ENCODE measurements at places on chromosomes 16 and 17.

GRCh38 chr17:57518587-57519581 is 226.2 kb downstream of the CCDC182 start:
- no peak for DNase-seq

DNA sequence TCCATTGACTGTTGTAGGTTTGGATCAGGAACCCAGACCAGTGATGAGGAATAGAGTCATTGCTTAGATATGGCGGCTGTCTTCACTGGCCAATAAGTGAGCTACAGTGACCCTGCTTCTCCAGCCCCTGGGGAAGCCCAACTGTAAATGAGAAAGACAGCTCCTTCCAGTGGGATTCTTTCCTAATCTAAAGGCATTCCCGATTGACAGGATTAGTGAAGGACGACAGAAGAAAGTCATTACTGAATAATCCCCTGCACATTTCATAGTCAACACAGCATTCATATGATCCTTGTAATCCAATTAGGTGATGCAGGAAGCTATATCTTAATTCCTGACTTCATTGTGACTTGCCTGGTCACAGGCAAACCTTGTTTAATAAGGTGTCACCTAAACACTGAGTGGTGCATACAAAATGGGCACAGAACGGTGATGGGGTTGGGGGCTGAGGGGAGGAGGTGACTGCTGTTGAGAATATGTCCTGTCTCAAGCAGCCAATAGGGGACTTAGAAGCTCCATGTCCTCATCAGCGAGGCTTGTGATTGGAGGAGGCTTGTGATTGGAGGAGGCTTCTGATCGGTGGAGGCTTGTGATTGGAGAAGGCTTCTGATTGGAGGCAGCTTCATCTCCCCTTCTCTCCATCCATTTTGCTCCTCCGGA is 242.6 kb downstream of the XYLT1 start:
- DNase-seq, result no peak

GRCh38 chr16:85652431-85653221 is 36.1 kb downstream of the GINS2 start:
- no peak for DNase-seq

DNA sequence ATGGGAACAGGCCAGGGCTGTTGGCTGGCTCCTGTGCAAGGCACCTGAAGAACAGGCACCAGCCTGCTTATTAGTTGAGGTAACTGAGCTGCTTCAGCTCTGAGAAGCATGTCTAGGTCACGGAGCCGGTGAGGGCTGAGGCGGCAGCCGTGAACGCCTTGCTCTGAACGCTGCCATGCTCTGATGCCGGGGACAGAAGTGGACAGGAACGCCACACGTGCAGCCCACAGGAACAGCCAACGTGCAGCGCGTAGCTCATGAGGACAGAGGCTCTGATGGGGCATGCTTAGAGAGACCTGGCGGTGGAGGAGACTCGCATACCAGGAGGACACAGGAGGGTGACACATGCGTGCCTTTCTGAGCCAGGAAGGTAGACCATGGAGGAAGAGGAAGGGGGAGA is 25.6 kb downstream of the USP22 start:
- no peak for DNase-seq

- DNase-seq, result no peak
Observed at GRCh38 chr16:15575293-15576049, 67.5 kb downstream of the MARF1 start.

GRCh38 chr17:31695456-31696090 is 163.5 kb downstream of the COPRS start:
- DNase-seq, result no peak

- DNase-seq, result no peak
Observed at GRCh38 chr17:33097411-33097810, 105.8 kb downstream of the SPACA3 start.

DNA sequence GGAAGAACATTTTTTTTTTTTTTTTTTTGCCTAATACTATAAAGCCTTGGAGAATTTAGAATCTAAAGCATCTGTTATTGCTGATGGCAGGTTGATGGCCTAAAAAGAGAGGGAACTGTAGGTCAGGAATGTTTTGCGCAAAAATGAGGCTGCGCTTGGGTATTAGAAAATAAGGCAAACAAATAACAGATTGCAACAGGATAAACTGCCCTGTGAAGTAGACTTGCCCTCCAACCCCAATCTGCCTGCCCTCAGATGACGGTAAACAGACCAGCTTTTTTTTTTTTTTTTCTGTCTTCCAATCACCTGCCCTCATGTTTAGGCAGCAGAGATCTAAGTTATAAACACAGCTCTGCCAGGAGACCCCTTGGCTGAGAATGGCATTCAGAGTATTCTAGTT is 3.8 kb upstream of the DHX8 start:
- DNase-seq, result no peak

GRCh38 chr16:70605283-70605657 is 41.1 kb upstream of the IL34 start:
- no peak for DNase-seq

DNA sequence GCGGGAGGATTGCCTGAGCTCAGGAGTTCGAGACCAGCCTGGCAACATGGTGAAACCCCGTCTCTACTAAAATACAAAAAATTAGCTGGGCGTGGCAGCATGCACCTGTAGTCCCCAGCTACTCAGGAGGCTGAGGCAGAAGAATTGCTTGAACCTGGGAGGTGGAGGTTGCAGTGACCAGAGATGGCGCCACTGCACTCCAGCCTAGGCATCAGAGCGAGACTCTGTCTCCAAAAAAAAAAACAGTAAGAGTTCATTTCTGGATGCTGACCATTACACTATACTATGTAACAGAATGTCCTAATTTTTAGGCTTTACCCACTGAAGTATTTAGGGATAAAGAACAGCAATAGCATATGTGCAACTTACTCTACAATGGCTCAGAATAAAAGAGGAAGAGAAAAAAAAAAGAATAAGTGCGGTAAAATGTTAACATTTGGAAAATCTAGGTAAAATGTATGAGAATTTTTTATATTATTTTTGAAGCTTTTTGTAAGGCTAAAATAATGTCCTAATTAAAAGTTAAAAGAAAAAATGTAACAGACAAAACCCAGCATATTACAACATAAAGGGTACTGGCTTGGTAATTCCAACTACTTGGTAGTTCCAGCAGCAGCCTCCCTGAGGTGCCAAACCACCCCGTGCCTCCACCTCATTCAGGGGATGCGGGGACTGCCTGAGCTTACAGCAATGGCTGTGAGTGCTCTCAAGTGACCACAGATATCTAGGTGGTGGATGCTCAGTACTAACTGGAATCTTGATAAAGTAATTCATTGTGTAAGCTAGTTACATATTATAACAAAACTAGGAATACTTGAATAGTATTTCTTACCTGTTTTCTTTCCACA is 10.9 kb downstream of the COPS3 start:
- DNase-seq, result no peak

- peak; percentile 38 for DNase-seq
Observed at GRCh38 chr17:46818316-46818928, at the start of gene WNT3. Gene WNT3 (minus strand): TSS chr17:46818692. CDS start chr17:46818597, 95 bp downstream.

DNA sequence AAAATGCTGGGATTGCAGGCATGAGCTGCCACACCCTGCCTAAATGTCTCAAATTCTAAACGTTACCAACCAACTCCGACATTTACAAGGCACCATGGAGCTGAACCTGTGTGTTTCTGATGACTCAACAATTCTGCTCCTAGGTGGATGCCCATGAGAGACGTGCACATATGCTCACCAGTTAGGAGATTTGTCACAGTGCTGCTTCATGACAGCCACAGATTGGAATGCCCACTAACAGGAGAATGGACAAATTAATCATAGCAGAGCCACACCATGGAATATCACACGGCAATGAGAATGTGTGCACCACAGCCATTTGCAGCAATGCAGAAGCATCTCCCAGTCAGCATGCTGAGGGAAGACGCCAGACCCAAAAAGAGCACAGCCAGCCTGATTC is 8.0 kb upstream of the KCNG4 start:
- DNase-seq, result no peak

- no peak for DNase-seq
Observed at GRCh38 chr17:67594115-67594880, 123.4 kb upstream of the NOL11 start.

DNA sequence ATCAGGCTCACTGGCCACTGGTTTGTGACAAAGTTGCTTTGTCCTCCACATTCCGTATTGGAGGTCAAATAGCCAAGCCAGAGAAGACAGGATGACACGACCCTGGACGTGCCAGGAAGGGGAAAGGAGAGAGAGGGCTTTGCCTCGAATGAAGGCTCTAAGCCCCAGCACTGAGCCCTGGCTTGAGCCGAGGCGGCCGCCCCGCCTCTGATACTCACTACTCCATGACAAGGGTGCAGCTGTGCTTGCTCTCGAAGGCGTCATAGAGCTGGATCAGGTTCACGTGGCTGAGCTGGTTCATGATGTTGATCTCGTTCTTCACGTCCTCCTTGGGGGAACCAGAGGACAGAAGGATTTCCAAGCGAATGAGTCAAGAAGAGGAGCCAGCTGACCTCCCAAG is 19.3 kb downstream of the MYLK3 start:
- no peak for DNase-seq

GRCh38 chr17:50117202-50118051 is 12.5 kb downstream of the SAMD14 start:
- no peak for DNase-seq

DNA sequence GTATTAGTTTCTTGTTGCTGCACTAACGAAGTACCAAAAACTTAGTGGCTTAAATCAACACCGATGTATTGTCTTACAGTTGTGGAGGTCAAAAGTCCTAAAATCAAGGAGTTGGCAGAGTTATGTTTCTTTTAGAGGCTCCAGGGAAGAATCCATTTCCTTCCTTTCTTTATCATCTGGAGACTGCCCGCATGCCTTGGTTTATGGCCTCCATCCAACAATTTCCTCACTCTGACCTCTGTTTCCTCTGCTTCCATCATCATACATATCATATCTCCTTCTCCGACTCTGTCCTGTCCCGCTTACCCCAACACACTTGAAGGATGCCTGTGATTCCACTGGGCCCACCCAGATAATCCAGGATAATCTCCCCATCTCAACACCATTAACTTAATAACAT is 627.8 kb downstream of the KCNJ2 start:
- DNase-seq, result no peak

- DNase-seq, result no peak
Observed at GRCh38 chr17:27338536-27338985, 44.6 kb downstream of the WSB1 start.

DNA sequence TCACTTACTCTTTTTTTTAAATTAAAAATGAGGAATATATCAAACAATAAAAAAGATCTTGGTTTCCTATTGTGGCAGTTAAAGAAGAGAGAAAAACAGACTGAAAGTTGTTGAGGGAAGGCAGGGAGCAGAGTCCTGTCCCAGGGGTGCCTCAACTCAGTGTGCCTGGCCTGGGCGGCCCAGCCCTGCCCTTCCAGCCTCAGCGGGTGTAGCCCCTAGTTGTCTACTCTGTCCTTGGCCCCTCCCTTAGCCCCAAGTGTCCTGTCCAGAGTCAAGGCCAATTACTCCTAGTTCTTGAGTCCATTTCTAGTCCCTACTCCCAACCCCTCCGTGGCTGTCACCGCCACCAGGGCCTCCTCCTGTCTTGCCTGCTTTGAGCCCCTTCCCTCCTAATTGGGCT is 52.5 kb downstream of the SMPD3 start:
- no peak for DNase-seq

- peak; percentile 50 for DNase-seq
Observed at GRCh38 chr16:66478733-66479511, 51.8 kb downstream of the BEAN1 start.

GRCh38 chr17:46910179-46910927 is 12.6 kb upstream of the GOSR2 start:
- no peak for DNase-seq

DNA sequence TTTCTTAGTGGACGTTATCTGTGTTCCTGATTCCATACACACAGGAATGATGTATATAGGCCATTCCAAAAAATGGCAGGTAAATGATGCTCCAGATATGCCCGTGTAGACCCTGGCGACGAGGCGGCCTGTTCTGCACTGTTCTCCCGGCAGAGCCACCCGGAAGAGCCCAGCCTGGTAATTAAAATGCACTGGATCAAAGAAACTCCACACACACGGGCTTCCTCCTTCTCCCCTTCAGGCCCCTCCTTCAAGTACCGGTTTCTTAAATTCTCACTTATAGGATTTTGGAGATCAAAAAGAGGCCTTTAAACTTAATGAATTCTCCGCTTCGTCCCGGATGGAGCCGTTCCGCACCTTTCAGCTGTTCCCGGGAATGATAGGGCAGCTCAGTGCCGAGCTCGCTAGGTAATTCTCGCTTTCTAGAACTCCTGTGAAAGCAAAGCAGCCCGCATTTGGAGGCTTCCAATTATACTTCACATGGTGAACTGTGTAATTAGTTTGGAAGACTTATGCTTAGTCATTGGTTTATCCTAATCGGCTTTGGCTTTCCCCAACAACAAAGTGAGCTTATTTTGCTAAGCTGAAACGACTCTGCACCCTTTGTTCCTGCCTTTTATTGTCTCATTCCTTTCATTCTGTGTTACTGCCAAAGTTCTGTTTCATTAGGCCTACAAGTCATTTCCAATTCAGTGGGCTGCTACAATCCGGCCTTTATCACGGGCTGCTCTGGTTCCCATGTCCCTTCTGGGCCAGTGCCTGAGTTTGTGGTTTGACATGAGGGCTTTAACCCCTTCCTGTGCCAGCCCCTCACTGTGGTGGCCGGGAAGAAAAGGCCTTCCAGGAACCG is 150.0 kb downstream of the MSI2 start:
- no peak for DNase-seq

GRCh38 chr17:10357768-10358167 is 15.0 kb downstream of the MYH13 start:
- DNase-seq, result no peak

GRCh38 chr16:66274335-66275110 is 92.0 kb upstream of the CDH5 start:
- DNase-seq, result peak; percentile 17

DNA sequence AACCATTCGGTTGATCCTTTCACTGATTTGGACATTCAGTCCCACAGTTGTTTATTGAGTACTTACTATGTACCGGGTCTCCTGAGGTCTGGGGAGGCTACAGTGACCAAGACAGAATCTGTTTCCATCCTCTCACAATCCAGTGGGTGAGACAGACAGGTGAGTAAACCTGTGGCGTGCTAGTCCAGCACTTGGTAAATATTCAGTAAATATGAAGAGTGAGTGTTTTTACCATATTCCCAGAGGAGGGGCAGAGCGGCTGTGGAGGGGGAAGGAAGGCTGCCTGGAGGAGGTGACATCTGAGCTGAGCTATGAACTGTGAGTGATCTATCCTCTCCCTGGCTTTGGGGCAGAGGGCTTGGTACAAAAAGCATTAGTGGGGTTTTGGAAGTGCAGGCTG is 31.4 kb downstream of the CCR7 start:
- no peak for DNase-seq

- no peak for DNase-seq
Observed at GRCh38 chr17:56880133-56880532, 33.7 kb downstream of the TRIM25 start.

GRCh38 chr17:36791942-36792475 is 145.3 kb upstream of the LHX1 start:
- no peak for DNase-seq

DNA sequence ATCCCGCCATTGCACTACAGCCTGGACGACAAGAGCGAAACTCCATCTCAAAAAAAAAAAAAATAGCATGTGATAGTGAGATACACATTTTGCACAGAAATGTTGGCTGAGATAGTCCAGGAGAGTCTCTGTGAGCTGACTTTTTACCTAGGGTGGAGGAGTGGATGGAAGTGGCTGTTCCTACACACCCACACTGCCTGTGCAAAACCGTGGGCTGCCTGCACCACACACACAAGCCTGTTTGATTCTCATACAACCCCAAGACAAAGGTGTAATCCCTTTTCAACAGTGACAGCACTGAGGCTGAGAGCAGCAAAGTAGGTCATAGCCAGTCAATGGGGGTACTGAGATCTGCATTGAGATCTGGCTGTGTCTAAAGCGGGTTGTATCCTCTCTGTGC is 86.8 kb downstream of the MARF1 start:
- no peak for DNase-seq

All from NCI-H748 treated with DMSO at 0.1 percent for 48 hours (cell line).